HS-27A (cell line): ENCODE measurements at places on chromosomes 11 and 22.
A peak's percentile ranks its signal among the peaks of the same experiment; 100 is the strongest.

GRCh38 chr22:41447435-41448188 lies 1.0 kb upstream of the TOB2 start:
- DNase-seq: peak; percentile 27

DNA sequence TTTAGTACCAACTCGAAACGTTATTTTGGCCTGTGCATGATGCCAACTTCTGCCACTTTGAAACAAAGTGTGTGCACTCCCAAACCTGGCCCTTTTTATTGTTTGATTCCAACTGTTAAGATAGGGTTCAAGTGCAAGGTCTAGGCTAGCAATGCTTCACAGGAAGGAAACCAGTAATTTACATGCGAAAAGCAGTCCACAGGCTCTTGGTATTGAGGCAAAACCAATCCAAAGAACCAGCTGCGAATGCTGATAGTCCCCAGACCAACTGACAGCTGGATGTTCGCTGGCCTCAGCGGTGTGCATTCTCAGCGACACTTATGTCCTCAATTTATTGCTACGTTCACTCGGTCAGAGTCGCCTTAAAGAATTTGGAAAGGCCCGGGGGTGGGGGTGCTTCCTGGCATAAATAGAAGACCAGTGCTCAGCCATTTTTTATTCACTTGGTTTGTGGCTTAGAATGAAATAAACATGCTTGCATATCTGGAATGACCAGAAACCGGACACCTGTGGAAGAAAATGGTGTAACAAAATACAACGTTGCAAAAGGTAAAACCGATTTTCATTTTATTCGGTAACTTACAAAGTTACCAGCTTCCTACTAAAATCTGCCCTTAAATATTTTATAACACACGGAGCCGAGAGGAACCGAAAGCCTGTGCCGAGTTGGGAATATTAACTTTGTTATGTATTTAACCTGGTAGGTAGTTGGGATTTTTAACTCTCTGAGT lies 1.6 kb downstream of the CPT1A start:
- no peak for DNase-seq

GRCh38 chr11:86615487-86615886 lies 56.9 kb downstream of the ME3 start:
- no peak for DNase-seq

DNA sequence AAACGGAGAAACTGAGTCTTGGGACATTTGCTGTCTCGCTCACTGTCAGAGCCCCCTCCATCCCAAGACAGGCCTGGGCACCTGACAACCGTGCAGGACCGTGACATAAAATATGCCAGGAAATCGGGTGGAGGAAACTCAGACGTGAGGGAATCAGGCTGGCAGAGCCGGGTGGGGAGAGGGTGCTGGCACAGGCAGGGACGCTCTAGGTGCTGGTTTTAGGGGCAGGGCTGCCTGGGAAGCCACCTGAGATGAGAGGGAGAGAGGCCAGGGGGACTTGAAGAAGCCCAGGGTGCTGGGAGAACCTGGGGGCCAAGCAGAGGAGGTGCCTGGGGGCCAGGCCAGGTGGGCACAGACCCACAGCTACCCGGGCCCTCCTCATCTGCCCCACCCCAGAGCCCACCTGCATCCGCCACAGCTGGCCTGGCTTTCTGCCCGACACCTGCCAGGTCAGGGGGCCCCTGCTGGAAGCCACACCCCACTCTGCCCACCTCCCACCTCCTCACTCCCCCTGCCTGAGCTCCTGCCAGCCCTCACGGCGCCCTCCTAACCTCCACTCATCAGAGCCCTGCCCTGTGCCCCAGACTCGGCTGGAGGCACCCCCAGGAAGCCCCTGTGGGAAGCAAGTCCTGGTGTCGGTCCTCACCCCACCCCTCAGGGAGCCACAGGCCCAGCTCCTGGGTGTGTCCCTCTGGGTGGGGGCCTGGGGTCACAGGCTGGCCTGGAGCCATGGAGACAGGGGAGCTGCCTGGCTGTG lies 27.3 kb upstream of the MUC5AC start:
- no peak for DNase-seq

DNA sequence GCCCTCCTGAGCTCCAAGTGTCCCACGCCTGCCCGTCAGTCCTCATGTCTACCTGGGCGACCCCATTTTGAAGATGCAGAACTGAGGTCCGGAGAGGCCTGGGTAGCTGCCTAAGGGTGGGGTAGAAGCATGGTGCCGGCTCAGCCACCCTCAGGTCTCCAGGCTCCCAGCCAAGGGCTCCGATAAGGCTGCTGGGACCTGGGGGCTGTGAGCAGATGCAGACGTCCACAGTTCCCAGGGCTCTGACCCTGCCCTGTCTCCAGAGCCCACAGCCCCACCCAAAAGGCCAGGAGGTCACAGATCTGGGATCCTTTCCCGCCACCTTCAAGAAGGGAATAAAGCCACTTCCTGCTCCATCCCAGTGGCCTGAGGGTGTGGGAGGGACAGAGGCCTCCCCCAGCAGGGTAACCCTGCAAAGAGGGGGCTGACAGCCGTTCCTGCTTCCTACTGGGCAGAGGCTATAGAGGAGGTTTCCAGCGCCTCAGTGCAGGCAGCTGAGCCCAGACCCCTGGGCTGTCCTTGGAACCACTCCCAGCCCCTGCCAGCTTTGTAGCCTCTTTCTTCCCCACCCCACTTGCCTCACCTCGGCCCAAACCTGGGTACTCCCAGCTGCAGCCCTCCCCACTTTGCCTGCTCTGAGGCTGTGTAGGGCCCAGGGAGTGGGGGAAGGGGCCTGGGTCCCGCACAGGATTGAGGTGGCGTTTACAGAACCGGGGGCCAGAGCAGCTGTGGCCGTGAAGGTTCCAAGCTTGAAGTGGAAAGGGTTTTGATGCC lies 85.5 kb downstream of the CDKN1C start:
- no peak for DNase-seq
